Fibroblast of gingiva (primary cell): ENCODE measurements at places on chromosomes 7 and 10.

GRCh38 chr10:132163278-132163765 is 23.4 kb upstream of the DPYSL4 start:
- no peak for DNase-seq

DNA sequence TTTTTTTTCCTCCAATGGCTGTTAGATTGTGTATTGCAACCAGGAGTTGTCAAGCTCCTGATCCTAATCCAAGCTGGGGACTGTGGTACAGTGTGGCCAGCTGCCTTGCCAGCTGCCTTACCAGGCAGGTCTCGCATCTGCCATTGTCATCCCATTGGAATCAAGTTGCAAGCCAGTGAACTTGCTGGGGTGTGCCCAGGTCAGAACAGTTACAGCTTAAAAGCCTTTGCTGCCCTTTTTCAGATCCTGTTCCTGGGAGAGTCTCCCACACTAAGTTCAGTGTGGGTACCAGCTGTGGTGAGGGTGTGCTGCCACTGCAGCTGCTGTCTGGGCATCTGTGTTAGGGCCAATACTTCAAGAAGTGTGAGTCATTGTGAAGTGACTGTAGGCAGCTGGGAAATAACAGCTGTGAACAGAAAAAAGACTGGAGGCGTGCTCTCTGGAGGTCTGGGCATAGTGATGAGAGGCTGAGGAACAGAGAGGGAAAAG is 72.8 kb downstream of the CCNY start:
- peak; percentile 77 for DNase-seq

DNA sequence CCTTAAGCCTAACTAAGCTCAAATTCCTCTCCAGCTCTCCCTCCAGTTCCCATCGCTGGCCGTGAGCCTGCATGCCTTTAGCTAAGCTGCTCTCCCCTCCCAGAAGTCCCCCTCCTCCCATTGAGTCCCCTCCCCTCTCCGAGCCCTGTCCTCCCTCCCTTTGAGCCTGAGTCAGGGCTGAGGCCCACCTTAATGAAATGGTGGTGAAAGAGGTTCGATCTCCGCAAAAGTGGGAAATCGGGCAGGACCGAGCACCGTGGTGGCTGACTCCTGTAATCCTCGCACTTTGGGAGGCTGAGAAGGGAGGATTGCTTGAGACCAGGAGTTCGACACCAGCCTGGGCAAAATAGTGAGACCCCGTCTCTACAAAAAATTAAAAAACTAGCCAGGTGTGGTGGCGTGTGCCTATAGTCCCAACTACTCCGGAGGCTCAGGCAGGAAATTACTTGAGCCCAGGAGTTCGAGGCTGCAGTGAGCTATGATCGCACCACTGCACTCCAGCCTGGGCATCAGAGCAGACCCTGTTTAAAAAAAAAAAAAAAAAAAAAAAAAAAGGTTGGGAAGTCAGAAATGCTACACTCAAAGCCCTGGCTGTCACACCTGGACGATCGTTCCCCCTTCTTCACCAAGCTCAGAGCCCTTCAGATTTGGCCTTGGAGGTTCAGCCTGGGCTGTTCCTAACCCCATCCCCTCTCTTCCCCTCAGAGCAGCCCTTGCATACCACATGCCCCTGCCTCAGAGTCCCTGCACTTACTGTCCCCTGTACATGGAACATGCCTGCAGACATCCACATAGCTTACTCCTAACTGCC is 995 bp upstream of the CLDN3 start:
- no peak for DNase-seq

- peak; percentile 15 for DNase-seq
Measured at GRCh38 chr10:126731610-126731990, 61.1 kb upstream of the C10orf90 start.
